ENCODE measurements at places on chromosomes 3 and 15.

DNA sequence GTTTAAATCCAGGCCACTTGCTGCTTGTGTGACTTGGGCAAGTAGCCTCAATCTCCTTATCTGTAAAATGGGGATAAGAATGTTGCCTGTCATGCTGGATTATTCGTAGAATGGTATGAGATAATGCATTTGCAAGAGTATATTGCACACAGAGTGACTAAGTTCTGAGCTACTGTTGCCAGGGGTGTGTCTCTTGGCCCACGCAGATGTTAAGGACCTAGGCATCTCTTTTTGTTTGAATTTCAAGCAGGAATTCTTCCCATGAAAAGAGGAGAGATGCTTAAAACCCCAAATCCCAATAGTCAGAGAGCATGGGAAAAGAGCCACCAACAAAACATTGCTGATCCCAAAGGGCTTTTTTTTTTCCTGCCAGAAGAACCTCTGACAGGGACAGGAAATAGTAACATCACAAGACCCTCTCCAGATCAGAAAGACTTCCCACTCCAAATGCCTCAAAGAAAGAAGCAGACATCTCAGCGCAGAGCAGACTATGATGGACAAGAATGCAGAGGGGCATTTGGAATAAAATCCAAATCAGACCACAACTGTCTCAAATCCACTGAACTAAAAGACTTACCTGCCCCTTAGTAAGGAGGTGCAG is 90.5 kb downstream of the MRPL46 start:
- DNase-seq, result no peak

GRCh38 chr3:62332017-62332416 is 41.3 kb downstream of the FEZF2 start:
- no peak for DNase-seq

DNA sequence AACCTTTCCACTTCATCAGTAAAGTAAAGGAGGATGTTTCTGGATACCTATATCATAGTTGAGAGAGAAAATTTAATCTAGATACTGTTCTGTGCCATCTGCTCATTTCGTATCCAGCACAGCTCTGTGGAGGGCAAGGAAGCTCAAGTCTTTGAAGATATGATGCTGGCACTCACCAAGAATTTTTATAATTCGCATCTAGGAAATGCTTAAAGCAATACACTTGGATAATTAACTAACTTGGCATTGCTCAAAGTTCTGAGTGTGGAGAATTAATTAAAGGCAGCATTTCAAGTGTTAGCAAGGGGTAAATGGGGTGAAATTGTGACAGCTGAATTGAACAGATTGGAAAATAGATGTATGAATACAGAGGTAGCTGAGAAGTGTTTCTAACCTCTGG is 213.2 kb downstream of the KCNMB2 start:
- DNase-seq, result no peak

DNA sequence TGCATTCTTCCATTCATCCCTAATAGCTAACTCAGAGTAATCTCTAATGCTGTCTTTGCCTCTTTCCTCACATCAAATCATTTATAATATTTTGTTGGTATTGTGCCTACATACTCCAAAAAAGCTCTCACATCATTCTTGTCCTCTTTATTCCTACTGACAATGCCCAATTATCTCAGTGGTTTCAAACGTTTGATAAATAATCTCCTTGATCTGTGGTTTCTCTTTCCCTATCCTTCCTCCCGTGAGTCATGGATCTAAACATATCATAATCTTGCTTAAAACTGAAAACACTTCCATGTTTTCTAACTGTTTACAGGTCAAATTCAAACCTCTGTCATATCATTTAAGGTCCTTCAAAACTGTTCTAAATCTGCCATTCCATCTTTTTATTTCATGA is 115.1 kb downstream of the CNTN6 start:
- no peak for DNase-seq

DNA sequence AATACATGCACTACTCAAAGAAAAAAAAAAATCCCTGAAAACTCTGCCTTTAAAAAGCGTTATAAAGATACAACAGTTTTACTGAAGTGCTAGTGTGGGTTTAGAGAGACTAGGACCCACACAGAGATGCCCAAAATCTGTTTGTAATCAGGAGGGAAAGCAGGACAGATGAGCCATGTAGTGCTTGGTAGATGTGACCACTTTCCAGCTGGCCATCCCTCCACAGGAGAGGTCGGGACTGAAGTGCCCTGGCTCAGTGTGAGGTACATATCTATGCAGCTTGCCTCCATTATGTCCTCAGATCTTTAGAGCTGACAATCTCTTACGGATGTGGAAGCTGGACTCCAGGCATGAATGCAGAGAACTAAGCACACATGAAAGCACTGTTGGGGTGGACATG is 57.5 kb upstream of the NANOGP8 start:
- DNase-seq, result no peak

GRCh38 chr15:57873564-57874209 is 167.2 kb downstream of the POLR2M start:
- no peak for DNase-seq

DNA sequence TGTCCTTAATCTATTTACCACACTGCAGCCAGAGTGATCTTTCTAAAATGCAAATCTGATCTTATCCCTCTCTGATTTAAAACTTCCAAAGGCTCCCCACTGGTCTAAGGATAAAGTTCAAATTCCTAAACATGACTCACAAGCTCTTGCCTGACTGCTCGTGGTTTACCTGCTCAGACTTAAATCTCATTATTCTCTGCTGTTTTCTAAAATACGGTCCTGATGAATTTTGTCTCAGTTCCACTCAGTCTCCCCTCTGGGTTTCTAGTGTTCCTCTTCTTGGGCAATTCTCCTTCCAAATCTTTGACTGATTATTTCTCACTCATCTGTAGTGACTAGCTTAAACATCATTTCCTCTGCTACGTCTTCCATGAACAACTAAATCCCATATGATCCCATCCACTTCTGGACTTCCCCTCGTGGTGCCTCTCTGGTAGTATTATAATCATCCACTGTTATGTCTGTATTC is 108.3 kb downstream of the P3H2 start:
- DNase-seq, result no peak

DNA sequence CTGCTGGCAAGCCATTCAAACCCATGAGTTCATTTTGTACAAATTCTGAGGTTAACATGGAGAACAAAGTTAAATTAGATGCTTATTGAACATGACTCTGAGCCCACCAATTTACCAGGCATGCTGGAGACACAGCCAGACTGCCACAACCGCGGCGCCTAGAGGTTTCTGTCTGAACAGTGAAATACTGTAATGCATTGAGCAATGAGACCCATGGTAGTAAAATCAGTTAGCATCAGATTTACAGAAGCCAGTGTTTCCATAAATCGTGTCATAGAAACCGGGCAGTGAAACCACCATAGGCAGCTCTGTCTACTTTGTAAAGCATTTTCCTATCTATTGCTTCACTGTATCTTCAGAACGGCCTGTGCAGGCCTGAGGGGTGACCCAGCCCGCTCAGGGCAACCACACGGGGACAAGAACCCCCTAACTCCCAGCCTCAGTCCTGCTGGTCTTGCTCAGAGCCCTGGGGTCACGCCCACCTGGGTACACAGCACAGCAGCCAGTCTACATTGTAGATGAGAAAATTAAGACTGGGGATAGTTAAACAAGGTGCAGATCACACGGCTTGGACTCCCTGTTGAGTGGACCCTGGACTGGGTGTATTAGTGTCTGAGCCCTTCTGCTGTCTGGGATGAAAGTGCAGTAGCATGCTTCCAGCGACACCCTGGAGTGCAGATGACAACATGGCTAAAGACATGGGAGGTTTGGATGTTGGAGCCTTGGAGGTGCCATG is 44.2 kb downstream of the MGLL start:
- no peak for DNase-seq

DNA sequence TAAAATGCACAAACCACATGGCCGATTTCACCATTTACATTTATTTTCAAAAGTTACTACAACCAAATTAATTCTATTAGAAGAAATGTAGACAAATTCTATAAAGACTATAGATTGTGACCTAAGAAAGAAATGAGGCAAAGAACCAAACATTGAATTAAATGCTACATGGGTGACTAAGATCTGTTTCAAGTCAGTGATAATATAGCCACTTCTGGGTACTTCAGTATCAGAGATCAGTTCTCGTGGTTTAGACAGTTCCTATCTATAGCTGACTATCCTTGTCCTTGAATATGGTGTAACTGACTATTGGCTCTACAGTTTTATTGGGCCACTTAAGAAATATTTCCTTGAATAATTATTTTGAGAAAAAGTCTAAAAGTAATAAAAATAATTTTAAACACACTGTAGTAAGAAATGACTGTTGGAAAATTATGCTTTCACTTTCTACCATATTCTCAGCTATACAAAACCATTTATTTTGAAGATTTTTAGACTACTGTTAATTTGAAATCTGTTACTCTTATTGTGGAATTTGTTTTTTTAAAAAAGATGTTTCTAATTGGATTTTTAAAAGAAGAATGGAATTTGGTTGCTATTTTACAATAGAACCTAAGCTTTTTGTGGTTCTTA is 14.1 kb downstream of the KCNMB3 start:
- no peak for DNase-seq

All from GM13977 (cell line).